ENCODE measurements at places on chromosomes 5 and 9.

DNA sequence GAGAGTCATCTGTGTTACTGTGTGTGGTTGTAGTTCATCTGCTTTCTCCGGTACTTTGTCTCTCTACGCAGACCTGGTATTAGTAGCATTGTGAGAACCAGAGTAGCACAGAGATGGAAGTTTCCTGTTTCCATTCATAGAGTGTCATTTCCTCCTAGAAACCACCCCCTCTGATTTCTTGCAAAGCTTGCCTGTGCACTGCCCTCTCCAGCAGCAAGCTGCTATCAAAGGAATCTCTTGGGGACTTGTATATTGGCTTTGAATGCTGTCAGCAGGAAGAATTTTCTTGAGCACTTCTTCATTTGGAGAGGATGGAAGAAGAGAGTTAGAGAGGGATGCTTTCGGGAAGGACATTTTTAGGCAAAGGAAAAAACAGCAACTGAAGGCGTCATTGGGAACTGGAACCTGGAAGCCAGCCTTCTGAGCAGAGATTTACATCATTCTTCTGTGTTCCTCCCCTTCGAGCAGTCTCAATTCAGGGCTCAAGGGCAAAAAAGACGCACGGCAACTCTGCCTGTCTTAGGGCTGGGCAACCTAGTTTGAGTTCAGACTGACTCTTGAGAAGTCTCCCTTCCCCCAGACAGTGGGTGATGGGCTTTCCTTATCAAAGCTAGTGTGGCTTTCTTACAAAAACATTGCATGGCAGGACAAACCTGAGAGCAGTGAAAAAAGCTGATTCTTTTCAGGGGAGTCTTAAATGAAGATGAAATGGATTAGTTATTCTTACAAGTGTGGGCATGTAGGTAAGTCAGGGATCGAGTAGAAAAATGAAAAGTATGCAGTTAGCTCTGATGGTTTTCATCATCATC lies 226.3 kb downstream of the AOPEP start:
- DNase-seq: no peak

GRCh38 chr5:92976156-92976555 lies 604.9 kb downstream of the NR2F1-AS1 start:
- DNase-seq: no peak

DNA sequence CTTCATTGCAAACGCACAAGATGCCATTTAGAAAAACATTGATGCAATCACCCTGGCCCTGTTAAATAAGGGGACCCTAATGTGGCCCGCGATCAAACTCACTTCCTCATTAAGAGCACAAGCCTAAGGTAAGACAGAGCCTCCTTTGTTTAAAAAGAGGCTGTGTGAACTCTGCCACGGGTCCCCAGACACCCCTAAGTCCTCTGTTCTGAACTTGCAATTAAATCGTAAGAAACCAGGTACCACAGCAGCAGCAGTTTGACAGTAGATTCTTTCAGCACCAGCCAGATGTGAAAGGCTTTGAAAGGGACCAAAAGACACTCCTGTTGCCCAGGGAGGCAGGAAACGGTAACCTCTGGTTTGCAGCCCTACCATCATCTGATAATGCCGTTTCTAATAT lies 346.3 kb downstream of the TMEM167A start:
- DNase-seq: no peak

GRCh38 chr9:115416299-115416698 lies 298.3 kb upstream of the TNC start:
- DNase-seq: no peak

DNA sequence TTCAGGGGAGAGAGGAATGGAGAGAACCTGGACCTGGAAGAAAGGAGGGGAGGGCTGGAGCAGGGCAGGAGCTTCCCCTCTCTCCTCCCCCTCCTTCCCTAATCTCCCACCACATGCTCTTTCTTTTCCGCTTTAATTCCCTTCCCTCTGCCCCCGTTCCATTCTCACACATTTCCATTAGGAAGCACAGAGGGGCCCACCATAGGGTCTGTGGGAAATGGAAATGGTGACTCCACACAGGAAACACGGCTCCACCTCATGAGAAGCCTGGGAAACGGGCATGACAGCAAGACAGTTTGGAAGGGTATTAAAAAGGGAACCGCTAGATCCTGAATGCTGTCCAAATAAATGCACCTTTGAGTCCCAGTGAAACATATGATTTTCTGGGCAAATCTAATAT lies 64.9 kb upstream of the ENTREP1 start:
- DNase-seq: no peak

GRCh38 chr9:2655411-2655901 lies 33.9 kb downstream of the VLDLR start:
- no peak for DNase-seq

DNA sequence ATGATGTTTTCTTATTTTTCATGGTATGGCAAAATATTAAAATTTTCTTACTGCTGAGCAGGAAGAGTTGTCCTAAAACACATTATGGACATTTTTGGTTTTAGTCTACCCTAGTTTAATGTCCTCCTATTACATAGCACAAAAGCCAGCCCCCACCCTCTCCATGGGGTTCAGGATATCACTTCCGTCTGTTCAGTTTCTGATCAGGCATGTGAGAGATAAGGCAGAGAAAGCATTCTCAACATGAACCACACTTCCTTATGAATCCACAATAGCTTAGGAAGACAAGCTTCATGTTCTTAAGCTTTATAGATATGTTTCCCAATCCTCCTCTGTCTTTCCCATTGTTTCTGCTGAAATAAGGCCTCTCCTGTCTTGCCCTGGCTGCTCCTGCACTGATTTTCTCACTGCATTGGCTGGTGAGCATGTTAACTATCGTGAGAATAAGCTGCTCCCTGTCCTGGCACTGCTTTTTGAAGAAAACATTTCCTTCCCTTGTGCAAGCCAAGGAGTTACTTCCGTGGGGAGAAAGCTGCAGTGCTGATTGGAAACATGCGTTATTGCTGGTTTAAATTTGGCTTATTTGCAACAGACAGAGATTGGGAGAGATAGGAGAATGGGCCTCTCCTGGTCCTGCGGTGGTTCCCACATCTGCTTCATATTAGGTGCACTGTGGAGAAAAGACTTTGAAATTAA lies 260.3 kb upstream of the RPS23 start:
- DNase-seq: no peak

DNA sequence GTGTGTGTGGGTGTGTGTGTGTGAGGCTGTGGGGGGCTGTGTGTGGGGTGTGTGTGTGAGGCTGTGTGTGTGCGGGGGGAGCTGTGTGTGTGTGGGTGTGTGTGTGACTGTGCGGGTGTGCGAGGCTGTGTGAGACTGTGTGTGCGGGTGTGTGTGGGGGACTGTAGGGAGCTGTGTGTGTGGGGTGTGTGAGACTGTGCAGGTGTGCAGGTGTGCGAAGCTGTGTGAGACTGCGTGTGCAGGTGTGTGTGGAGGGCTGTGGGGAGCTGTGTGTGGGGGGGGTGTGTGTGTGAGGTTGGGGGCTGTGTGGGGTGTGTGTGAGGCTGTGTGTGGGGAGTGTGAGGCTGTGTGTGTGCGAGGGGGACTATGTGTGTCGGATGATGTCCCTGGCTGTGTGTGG lies 23.2 kb downstream of the AHRR start:
- DNase-seq: no peak

DNA sequence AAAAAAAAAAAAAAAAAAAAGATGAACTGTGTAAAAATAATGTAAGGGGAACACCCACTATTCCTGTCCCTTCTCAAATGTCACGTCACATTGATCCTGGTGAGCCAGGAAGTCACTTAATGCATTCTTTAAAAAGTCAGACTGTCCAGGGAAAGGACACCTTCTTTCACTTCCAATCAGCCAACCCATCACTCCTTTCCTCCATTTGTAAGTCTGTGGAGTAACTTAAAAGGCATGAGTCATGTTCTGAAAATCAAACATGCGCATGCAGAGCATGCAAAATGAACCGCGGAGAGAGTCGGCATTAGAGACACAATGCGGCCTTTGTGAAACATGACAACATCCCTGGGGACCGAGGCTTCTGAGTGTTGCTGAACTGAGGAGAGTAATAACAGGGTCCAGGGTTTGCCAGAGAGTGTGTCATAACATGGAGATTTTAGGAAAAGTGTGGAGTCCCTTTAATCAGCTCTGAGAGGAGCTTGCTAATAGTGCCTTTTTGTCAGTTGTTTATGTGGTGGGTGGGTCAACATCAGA lies 77.6 kb upstream of the SEMA6A start:
- DNase-seq: no peak

DNA sequence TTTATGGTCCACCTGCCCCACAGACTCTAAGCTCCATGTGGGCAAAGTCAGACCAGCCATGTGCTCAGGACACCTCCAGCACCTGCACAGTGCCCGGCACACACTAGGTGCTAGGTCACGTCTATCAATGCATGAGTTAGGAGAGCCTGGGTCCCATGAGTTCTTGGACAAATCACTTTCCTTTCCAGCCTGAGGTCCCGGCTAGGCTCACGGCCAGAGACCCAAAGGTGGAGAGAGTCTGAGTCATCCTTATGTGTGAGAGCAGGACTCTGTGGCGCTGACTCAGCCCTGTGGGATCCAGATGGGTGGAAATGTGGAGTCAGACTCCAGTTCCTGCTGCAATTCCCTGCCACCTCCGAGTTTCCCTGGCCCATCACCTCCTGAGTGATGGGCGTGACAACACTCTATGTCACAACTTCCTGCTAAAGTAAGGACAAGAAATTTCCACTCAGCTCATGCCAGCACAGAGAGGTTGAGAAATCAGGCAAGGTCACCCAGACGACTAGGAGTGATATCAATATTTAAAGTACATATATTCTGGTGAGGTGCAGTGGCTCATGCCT lies 2.5 kb upstream of the ST6GALNAC4 start:
- DNase-seq: no peak

DNA sequence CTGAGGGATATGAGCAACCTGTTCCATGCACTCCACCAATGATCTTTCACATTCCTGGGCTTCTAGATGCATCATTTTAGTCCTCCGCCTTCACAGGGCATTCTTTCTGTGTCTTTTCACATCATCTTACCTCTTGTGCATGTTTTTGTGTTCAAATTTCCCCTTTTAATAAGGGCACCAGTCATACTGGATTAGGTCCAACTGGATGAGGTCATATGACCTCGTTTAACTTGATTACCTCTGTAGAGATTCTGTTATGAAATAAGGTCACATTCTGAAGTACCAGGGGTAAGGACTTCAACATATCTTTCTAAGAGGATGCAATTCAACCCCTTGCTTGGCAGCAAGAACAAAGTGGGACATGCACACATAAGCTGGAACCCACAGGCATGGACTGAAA lies 335.3 kb upstream of the TLE4 start:
- DNase-seq: no peak
